ENCODE measurements at places on chromosomes 16 and 17. TPM values are rescaled to one million over a fixed set of nuclear protein-coding genes. Genes with fewer than 3 reads are reported as not detected.

Gene OR1D2
- total RNA-seq: not detected

Gene OR1D5
- total RNA-seq: not detected

Gene KCNH6
- under 0.01 TPM for total RNA-seq

Gene SNAI3
- 0.22 TPM for total RNA-seq

GRCh38 chr17:36612323-36612722 is 10.9 kb downstream of the MRM1 start:
- no peak for DNase-seq

DNA sequence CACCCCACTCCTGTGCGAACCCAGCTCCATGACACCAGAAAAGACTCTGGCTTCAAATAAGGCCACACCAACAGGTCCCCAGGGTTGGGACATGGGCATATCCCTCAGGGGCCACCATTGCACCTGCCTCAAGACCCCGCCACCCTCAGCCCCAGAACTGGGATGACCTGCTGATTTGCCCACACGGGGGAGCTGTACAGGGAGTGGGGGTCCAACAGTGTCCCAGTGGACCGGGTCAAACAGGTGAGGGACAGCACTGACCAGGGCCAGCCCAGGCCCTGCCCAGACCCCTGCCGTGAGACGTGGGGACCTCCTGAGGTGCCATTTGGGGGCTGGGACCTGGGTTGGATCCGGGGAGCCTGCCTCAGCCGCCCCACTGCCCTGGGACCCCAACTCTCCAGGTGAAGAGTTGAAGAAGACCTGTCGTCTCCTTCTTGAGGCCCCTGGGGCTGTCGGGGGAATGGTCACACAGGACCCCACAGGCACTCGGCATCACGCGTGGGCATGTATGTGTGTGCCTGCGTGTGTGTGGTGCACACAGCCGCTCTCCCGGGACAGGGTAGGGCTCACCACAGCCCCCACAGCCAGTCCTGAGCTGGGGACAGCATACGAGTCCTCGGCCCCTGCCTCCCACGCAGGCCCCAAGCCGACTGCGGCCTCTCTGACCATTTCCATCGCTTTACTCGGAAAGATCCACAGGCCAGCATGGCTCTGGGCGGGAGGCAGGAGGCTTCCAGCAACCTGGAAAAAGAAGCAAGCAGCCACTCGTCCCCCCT is 34.2 kb upstream of the ZNF469 start:
- DNase-seq: no peak

Gene TMC7
- 3.6 TPM for total RNA-seq

DNA sequence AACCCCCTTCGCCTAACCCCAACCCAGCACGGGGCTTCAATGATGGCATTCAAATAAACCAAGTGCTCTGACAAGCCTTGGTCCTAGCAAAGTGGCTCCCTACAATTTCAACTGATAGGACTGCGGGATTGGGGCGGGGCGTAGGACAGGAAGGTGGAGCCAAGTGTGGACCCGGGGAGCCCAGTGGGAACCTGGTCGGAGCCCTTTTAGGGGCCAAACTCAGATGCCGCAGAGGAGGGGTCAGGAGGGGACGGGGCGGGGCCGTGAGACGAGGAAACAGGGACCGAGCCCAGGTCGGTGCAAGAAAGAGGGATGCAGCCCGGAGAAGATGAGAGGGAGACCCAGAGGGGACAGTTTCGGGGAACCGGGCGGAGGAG is 13.2 kb upstream of the CDIPT start:
- no peak for DNase-seq

DNA sequence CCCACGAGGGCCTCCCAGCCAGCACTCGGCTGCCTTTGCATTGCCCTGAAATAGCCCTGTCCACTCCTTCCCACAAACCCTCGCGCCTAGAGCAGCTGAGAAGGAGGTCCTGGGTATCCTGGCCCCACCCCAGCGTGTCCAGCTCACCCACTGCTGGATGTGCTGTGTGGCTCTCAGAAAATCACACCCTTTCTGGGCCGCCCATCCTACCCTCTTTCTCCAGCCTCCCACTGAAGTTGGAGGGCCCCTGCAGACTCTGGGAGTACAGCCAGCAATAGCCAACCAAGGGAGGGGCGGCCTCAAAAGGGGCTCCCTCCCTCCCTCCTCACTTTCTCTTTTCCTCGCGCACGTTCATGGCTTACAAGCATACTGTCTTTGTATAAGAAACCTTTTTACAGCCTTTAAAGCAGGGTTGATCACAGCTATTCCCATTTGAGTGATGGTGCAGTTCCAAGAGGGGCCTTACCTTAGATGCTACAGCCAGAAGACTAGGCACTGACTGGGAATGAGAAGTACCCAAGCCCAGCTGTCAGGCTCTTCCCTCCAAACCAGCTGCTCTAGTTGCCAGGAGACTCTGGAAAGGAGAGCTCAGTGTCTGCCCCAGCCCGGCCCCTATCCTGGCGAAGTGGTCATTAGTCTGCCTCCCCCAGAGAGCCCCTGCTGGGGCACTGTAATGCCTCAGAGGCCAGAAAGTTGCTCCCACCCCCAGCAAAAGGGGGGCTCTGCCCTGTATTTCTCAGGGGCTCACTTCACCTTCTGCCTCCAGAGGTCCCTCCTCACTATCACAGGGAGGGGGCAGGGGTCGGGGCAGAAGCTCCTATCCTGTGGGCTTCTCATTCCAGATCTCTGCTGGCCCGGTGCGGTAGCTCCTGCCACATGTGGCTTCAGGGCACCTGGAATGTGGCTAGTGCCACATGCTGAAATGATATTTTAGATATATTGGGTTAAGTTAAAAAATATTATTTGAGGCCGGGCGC is 38.1 kb downstream of the DCAKD start:
- DNase-seq: no peak

GRCh38 chr16:48053418-48053745 is 102.4 kb downstream of the ABCC12 start:
- DNase-seq: no peak

Gene KRTAP9-4
- not detected for total RNA-seq

Gene EDC4
- 42.9 TPM for total RNA-seq

DNA sequence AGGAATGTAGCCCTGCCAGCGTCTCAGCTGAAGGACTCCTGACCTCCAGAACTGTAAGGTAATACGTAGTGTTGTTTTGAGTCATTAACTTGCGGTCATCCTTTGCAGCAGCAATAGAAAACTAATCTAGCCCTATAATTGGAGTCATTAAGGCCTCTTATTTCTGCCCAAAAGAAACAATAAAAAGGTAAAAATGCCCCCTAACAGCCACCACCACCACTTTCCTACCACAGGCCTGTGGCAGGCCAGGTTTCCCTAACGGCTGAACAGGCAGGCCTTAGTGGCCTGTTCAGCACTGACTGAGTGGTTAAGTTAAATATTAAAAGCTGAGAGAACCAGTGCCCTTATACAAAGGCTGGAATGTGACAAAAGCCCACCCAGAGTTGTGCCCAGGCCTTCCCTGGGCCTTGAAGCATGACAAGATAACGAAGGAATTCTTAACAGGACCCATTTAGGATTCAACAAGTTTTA is 286.5 kb upstream of the ERCC4 start:
- DNase-seq: no peak

Gene ZNF423
- total RNA-seq: 3.5 TPM

GRCh38 chr16:4280625-4281024 is 7.8 kb upstream of the TFAP4 start:
- no peak for DNase-seq

DNA sequence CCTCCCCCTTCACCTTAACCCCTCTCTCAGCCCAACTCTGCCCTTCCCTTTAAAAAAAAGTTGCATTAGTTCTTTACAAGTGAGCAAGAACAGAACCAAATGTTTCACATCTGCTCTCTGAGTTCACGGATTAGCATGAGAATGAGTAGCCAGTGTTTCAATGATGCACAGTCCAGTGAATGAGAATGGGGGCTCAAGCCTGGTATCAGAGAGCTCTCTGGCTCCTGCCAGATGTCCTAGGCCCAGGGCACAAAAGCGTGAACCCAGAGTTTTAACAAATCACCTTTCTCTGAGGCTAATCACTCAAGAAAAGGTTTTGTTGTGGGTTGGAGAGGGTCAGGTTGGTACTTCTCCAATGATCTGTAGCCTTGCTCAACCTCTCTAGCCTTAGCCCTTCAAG is 41.5 kb upstream of the HS3ST3A1 start:
- DNase-seq: no peak

- no peak for DNase-seq
These were observed 839 bp downstream of the PLD2 start for GRCh38 chr17:4807605-4808377.

Gene OTOP3
- total RNA-seq: not detected

DNA sequence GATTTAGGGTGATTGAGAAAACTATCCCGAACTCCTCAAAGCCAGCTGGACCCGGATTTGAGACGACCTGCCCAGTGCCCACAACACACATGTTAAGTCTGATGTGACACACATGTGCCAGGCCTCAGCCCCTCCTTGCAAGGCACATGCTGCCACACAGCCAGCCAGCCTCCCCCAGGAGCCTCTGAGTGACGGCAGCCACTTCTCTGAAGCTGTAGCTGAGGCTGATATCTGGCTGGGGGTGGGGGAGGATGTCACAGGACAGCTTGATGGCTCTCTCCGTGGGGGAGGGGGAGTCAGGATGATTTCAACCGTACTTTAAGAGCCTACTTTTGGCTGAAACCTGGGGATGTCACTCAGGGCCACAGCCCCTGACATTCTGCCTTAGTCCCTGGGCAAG is 40.9 kb downstream of the SRCIN1 start:
- no peak for DNase-seq

DNA sequence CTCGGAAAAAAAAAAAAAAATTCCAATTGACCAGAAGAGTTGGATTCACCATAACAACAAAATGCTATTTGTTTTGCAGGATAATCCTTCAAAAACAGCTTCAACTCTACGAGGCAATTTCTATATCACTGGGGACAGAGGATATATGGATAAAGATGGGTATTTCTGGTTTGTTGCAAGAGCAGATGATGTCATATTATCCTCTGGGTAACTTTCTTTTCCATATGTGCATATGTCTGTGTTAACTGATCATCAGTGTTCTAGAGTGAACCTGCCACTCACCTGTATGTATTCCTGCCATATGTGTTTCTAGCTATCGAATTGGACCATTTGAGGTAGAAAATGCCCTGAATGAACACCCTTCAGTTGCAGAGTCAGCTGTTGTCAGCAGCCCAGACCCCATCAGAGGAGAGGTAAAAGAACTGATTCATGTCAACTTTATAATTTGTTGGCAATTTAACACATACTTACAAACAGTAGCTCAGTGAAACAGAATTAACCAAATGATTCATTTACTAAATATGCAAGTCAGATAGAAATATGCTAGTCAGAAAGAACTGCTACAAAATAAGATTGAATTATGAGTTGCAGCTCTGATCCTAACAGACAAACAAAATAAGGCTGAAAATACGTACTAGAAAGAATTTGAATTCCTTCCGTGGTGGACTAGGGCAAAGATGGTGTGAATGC is 14.2 kb downstream of the ERI2 start:
- DNase-seq: no peak

Gene CSH1
- total RNA-seq: not detected

Gene TMEM107
- total RNA-seq: 21.6 TPM

Gene MYH2
- total RNA-seq: not detected

- DNase-seq: peak; percentile 86
These were observed 6.1 kb downstream of the IL21R start for GRCh38 chr16:27408012-27408601.

Gene KAT8
- total RNA-seq: 35.3 TPM

Gene CRYBA1
- total RNA-seq: not detected

DNA sequence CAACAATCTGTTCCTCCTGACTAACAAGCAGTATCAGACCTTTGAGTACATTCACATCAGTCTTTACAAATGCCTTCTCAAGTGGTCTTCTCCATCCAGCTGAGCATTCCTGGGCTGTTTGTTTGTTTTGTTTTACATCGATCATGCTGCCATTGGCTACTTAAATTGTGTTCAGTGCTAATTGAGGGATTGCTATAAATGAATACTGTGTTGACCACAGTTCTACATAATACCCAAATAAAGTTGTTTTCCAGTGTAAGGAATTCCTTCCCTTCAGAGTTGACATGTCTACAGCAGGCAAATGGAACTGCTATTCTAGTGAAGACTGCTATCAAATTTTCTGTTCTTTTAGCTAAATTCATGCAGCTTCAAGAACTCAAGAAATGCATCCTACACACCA is 3.2 kb downstream of the CDH8 start:
- DNase-seq: no peak

Gene G6PC1
- not detected for total RNA-seq

Gene KRTAP1-5
- not detected for total RNA-seq

DNA sequence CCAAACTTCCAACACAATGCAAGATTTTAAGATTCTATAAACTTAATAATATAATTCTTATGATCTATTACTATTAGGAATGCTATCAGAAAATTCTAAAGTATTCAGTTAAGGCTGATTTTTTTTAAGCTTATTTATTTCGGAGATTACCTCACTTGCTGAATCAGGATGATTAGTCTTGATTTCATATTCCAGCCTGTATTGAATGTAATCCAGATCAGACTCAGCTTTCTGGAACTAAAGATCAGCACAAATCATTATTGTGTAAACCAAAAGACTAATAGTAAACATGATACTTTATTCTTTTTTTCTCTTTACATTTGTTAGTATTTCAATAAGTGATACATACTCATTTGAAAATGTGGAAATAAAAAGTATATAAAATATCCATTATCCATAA is 23.9 kb downstream of the SKA2 start:
- no peak for DNase-seq

GRCh38 chr17:1559047-1560043 is 3.2 kb downstream of the PITPNA start:
- DNase-seq: no peak

GRCh38 chr17:76166168-76166567 is 25.1 kb upstream of the FOXJ1 start:
- no peak for DNase-seq

DNA sequence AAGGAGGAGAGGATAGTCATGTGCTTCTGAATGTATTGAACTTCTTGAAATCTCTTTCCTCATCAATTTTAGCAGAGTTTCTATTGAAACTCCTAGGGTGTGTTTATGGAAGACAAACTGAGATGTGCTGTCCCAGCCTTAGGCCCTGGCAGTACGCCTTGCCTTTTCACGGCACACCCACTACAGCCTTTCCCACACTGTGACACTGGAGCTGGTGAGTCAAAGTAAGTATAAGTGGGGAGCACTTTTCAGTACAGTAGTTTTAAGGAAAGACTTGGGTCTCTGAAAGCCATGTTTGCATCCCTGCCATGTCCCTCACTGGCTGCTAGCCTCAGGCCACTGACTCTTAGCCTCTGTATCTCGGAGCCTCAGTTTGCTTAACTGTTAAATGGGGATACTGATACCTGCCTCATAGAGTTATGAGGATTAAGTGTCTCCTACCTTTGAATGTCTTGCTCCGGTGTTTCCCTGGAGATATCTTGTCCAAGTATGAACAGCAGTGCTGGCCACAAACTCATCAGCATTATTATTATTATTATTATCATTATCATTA is 144.7 kb upstream of the CRHR1 start:
- DNase-seq: no peak

Gene ASPHD1
- 0.22 TPM for total RNA-seq

- no peak for DNase-seq
These were observed 2.5 kb downstream of the CORO1A start for GRCh38 chr16:30185683-30186421.

GRCh38 chr17:28097901-28098300 is 55.4 kb downstream of the NLK start:
- DNase-seq: no peak

GRCh38 chr17:78634154-78634553 is 57.0 kb upstream of the DNAH17 start:
- DNase-seq: no peak
